Hindlimb muscle (tissue), 1 donor: ENCODE measurements at places on chromosomes 5 and 9. TPM values are rescaled to one million over a fixed set of nuclear protein-coding genes. Genes with fewer than 3 reads are reported as not detected.

The ARHGEF28 gene
- 3.0 TPM for polyA plus RNA-seq

The ANKRD31 gene
- polyA plus RNA-seq, result 0.14 TPM

The PCSK1 gene
- polyA plus RNA-seq, result 0.04 TPM

The PANK3 gene
- 37.1 TPM for polyA plus RNA-seq

DNA sequence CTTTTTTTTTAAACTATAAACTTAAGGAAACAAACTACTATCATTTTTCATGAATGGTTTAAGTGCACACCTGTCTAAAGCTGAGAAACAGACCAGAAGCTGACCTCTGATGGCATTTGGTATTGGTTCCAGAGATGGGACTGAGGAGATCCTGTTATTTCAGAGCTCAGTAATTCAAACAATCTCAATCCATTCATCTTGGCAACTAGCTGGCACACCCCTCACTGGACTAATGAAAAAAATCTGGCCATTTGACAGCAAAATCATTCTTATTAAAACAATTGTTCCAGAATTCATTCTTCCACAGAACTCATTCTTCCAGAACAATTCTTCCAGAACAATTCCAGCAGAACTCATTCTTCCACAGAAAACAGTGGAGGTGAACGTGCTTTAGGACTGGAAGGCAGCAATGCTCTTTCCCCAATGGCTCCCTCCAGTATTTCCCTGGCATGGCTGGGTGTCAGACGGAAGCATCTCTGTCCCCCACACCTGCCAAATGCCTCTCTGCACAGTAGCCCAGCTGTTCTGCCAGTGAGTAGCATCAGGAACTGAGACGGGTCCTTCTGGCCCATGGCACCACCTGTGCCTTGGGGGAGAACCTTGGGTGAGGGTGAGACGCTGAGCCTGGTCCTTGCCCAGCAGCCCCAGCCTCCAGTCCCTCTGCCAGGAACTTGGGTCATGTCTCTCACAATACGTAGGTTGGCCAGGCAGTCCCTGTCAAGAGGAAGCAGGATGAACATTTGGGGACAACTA, 87.5 kb upstream of the EQTN start:
- DNase-seq, result no peak

GRCh38 chr5:69492391-69492922, at the start of gene OCLN:
OCLN (plus strand) TSS chr5:69492790; CDS start chr5:69504245, 11,455 bp downstream.
- no peak for DNase-seq
